Amniotic stem cell (primary cell): ENCODE measurements at places on chromosomes 13 and 19.

DNA sequence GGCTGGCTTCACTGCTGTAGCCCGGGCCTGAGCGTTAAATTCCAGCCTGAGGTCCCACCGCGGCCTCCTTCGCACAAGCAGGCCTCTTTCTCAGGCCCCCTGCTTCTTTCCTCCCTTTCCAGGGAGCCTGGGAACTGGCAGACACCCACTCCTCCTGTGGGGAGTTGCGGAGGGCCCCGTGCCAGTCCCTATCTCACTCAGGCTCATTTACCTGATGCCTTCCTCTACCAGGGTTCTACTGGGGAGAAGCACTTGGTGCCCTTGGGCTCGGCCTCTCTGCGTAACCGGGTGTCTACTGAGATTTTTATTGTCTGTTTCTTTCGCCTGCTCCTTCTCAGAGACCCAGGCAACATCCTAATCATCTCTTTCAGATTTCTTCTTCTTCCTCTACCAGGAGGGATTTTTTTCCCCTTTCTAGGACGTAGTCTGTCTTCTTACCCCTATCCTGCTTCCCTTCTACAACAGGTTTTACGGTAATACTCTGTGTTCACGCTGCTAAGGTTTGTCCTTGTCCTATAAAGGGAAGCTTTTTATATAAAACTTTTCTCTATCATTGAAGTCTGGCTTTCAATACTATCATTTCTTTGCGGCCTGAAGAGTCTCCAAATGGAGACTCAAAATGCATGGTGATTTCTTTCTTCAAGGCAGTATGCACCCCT lies 135.4 kb upstream of the GPR12 start:
- no peak for DNase-seq

GRCh38 chr19:413756-414420 lies 4.9 kb upstream of the C2CD4C start:
- DNase-seq, result no peak

DNA sequence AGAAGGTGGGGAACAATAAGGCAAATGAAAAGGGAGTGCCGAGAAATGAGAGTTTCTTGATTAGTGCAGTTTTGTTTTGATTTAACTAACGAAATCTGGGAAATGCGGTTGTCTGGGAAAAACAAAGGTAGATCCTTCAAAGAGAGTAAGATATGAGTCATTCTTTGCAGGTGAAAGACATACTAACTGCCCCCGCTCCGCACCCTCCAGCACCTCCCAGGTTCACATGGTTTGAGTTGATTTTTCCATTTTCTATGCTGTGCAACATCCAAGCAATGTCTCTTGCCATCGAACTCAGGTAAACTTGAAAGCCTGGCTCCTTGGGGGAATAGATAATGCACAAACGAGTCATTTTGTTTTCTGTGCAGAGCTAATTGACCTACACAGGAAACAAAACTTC lies 84.1 kb upstream of the KLF12 start:
- DNase-seq, result no peak

- no peak for DNase-seq
Observed at GRCh38 chr19:31444931-31445330, 95.7 kb upstream of the TSHZ3 start.

DNA sequence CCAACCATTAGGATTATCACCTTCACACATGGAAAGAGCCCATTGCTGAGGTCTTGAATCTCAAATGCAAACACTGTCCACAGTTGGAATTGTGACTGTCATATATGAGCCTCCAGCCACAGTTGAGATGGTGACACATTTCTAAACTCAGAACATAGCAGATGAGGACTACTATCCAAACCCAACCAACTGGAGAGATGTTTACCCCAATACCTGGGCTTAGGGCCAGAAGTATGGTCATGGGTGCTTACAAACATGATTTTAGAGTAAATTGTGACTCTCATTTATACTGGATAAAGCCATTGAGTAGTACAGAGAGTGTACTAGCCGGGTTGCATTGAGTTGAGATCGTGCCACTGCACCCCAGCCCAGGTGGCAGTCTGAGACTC lies 14.0 kb upstream of the ZNF681 start:
- DNase-seq, result no peak

GRCh38 chr13:34349091-34349722 lies 531.3 kb downstream of the RFC3 start:
- DNase-seq, result peak; percentile 50

GRCh38 chr13:52371736-52372247 lies 34.2 kb downstream of the THSD1 start:
- no peak for DNase-seq

DNA sequence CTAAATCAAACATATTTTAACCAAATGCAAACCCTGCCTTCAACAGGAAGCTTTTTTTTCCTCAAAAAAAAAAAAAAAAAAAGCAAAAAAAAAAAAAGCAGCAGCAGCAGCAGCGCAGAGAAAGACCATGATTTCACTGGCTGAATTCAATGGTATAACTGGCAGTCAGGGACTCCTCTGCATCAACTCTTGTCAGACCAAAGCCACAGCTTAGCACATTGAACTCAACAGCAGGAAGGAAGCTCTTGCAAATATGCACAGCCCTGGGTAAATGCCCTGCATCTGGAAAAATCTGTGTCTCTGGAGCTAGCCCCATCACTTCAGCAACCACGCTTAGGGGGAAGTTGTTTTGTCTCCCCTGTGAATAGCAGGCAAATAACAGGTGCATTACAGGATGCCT lies 17.6 kb upstream of the DHRS12 start:
- DNase-seq, result no peak

DNA sequence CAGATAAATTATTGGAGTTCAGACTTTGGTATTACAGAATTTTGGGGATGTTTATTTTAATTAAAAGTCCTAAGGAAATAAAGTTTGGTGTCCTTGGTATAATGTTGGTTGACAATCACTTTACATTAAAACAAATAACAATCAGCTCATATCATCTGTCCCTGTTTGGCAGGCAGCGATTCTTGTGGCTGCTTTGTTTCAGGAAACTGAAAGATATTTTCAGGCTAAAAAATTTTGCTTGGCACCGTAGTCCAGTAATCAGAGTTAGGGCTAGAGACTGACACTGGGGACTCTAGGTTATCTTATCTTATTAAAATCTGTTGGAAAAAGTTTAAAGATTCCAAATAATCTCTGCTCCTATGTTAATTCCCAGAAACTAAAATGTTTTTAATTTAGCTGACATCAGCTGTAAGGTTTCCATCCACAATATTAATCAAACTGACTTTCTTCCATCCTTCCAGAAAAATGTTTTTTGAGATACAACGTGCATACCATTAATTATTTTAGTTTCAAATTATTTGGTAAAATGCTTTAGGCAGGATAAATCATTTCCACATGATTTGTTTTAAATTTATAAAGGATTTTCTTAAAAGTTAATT lies 97.6 kb downstream of the ZIC5 start:
- DNase-seq, result no peak

GRCh38 chr13:110413016-110413675 lies 106.1 kb downstream of the COL4A2 start:
- DNase-seq, result no peak

GRCh38 chr13:51371768-51372399 lies 32.4 kb downstream of the SERPINE3 start:
- DNase-seq, result no peak

GRCh38 chr13:98169331-98169730 lies 7.7 kb downstream of the RNF113B start:
- DNase-seq, result no peak

DNA sequence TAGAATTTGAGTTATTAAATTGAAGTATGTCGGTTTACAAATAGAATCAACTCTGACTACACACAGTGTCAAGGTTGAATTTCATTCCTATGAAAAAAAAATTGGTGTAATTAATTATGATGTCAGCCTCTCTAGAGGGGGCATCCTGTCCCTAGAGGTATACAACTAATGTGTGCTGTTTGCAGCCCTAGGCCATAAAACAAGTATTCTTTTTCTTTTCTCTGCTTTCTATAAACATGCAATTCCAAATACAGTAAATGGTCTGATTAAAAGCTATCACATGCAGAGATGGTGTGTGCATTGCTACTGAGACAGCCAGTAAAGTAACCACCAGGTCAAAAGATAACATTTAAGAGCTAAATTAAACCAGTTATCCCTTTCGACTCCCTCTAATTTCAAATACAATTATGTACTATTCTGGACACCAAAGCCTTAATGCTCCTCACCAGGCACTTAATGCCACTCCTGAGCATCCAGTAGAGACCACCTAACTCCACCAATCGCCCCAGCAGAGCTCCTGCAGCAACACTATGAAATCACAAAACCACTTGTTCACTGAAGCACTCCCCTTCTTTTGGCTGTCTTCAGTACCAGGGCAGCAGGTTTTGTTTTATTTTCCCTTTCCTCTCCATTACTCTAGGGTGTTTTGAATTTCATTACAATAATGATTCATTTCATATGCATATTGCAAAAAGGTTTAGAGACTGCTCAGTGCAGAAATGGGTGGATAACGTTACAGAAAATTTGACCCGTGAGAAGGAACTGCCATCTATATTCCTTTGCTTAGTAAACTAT lies 426.9 kb downstream of the PCDH9 start:
- no peak for DNase-seq

DNA sequence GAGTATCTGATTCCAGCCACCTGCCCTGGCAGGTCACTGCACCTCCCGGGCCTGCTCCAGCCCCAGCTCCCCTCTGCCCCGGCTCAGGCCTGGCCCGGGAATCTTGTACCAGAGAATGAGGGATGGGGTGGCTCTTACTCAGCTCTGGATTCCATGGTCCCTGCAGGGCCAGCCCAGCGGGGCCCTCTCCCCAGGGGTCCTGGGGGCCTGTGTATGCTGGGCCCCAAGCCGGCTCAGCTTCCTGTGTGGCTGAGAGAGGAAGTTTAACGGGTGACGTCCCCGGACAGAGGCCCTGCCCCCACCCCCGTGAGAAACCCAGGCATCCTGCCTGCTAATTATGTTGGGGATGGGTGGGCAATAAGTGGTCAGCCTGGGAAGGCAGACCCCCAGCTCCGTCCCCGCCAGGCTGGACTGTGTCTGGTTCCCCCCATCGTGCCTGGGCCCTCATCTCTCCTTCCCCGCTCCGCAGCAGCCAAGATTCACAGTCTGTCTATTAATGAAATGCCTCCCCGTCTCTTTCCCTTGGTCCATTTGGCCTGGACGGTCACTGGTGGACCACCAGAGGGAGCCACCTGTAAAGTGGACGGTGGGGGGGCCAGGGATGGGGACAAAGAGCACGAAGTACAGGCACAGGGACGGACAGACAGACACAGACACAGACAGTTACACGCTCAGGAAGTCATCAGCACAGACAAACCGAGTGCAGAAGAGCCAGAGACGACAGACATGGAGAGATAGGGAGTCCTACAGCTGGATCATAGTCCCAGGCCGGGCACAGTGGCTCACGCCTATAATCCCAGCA lies at the start of gene DENND1C:
Gene DENND1C (minus strand): TSS at position 247 of the 802 bp plus-strand sequence. CDS start 92 bp downstream, at position 155.
- DNase-seq, result no peak

DNA sequence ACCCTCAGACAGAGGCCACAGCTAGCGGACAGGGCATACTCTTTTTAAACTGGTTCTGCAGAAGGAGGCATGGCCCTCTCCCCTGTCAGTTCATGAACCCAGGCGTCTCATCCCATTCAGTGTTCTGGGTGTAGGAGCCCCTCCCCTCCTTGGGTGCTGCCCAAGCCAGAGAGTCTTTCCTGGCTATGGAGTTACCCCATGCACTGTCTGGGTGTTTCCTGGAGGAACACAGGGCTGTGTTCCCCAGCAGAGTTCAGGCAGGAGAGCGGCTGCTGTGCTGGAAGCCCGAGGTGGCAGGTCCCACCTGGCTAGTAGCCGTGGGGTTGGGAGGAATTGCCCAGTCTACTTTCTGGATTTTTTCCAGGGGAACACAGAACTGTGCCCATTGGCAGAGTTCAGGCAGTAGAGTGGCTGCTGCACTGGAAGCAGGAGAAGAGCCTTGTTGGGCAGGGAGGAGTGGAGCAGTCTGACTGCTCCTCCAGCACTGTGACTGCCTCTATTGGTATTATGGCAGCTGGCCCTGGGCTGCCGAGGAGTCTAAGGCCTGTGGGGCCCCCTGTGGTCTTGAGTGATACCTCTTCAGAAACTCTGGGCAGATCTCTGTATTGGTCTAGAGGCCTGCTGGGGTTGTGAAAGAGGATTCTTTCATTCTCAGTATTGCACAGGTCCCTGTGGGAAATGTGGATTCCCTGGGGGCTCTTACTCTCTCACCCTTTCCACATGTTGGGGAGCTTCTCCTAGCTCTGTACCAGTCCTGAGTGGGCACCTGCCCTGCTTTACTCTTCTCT lies 168.3 kb downstream of the PCDH20 start:
- DNase-seq, result no peak

- DNase-seq, result no peak
Observed at GRCh38 chr13:39365879-39366278, 237.1 kb downstream of the LHFPL6 start.

GRCh38 chr19:8840708-8841107 lies 8.5 kb downstream of the MBD3L1 start:
- DNase-seq, result no peak

GRCh38 chr19:4352701-4353121 lies 9.3 kb downstream of the MPND start:
- DNase-seq, result no peak

GRCh38 chr19:39341129-39341718 lies 997 bp upstream of the SAMD4B start:
- no peak for DNase-seq

GRCh38 chr13:23447927-23448326 lies 14.4 kb upstream of the SACS start:
- DNase-seq, result no peak

GRCh38 chr19:40592170-40592569 lies 9.0 kb upstream of the LTBP4 start:
- no peak for DNase-seq

DNA sequence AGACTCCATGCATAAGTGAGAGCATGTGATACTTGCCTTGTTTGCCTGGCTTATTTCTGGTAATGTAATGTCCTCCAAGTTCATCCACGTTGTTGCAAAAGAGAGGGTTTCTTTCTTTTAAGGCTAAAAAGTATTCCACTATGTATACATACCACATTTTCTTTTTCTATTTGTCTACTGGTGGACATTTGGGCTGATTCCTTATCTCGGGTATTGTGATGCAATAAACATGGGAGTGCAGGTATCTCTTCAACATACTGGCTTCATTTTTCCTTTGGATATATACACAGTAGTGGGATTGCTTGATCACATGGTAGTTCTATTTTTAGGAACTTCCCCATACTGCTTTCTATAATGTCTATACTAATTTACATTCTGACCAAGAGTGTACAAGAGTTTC lies 49.6 kb upstream of the EBPL start:
- no peak for DNase-seq

- no peak for DNase-seq
Observed at GRCh38 chr19:13206587-13206986, 56.4 kb downstream of the IER2 start.
